ENCODE measurements at places on chromosomes 1 and 21.

GRCh38 chr1:203477748-203478147, 2.1 kb downstream of the PRELP start:
- no peak for DNase-seq

DNA sequence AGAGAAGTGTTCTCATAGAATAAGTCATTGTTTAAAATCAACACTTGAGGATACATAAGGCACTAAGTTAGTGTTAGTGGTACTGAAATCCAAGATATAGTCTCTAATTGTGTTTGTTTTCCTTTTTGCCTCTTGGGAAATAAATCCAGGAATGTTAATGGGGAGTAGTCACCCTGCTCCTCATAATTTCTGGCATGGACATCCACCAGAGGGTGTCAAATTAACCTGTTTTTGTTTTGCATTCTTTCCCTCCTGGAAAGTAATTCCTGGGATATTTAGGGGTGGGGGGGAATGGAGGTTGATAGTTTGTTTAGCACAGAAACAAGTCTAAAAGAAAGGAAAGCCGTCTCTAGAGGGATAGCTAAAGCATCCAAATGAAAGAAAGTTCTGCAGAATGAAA, 87.8 kb upstream of the MAP1LC3C start:
- DNase-seq = no peak

- DNase-seq = peak; percentile 13
These were observed 15.6 kb upstream of the ECE1 start for GRCh38 chr1:21305900-21306189.

DNA sequence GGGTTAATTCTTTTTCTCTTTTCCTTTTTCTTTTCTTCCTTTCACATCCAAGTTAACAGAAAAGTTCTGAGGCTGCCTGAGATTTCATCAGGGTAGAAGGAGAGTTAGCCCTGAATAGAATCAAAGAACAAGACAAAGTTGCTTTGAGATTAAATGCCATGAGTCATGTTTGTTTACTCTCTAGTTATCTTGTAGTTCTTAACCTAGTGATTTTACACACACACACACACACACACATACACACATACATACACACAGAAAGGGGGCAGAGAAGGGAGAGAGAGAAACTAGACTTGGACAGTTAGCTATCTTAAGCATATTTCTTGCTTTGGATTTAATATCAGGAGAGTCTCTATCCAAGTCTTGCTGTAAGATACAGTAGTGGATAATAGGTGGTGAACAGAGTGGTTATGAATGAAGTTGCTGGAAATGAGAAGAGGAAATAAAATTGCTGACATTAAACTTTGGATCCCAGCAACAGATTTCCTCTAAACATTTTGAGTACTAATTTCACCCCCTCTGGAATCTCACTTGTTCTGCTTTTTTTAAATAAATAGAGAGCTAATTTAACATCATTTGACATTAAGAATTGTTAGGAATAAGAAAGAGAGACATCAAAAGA, 19.9 kb downstream of the PLA2G4A start:
- no peak for DNase-seq

DNA sequence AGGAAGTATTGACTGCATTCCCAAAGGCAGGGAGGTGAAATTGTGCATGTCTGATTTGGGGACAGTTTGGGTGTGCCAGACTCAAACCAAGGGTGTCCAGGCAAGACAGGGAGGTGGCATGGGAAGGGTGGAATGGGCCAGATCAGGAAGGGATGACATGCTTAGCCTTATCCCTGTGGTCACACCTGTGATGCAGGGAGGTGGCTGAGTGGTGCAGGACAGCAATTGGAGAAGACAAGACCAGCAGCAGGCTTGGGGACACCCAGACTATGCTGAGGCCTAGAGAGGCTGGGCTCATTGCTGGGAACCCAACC, 4.0 kb downstream of the FOXO6 start:
- DNase-seq = no peak

DNA sequence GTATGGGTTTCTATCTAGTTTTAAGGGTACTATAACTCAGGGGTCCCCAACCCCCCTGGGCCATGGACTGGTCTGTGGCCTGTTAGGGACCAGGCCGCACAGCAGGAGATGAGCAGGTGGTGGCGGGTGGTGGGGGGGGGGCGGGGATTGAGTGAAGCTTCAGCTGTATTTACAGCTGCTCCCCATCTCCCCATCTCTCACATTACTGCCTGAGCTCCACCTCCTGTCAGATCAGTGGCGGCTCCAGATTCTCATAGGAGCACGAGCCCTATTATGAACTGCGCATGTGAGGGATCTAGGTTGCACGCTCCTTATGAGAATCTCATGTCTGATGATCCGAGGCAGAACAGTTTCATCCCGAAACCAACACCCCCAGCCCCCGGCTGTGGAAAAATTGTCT, 95.1 kb upstream of the SLC45A1 start:
- peak; percentile 84 for DNase-seq

GRCh38 chr1:93740157-93740556, 58.5 kb upstream of the BCAR3 start:
- no peak for DNase-seq

DNA sequence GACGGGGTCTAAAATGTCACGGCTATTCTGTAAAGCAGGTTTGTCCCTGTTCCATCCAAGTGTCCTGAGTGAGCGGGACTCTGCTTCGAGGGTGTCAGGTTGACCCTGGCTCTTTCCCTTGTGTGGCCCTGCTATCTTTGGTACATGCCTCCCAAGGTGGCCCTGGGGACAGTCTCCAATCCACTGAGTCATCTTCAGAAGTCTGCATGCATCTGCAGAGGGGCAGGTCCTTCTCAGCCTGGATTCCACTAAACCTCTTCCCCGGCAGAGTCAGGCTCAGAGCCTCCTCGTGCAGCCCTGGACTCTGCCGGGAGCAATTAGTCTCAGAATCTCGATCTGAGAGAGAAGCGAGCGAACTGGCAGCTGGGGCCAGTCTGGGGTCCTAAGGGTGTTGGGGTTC, 50.1 kb upstream of the KCNJ15 start:
- no peak for DNase-seq

GRCh38 chr1:202821467-202821866, 10.7 kb downstream of the PCAT6 start:
- DNase-seq = no peak

- DNase-seq = no peak
These were observed 71.3 kb downstream of the PLPP3 start for GRCh38 chr1:56507925-56508522.

DNA sequence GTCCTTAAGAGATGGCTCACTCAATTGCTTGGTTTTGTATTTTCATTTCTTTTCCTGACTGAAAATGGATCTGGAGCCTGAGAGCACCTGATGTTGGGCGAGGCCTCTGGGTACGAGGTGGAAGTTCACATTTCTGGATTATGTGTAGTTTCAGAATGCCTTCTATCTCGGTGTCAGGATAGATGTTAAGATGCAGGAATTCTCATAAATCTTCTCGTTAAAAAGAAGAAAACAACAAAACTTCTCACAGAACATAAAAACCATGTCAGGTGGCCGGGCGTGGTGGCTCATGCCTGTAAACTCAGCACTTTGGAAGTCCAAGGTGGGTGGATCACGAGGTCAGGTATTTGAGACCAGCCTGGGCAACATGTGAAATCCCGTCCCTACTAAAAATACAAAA, 101.8 kb downstream of the RHOU start:
- DNase-seq = no peak

- no peak for DNase-seq
These were observed at the start of gene GJA5 for GRCh38 chr1:147760481-147761260. TSS of gene GJA5 (minus strand) at chr1:147760602. CDS start at chr1:147759238, 1,364 bp downstream.

DNA sequence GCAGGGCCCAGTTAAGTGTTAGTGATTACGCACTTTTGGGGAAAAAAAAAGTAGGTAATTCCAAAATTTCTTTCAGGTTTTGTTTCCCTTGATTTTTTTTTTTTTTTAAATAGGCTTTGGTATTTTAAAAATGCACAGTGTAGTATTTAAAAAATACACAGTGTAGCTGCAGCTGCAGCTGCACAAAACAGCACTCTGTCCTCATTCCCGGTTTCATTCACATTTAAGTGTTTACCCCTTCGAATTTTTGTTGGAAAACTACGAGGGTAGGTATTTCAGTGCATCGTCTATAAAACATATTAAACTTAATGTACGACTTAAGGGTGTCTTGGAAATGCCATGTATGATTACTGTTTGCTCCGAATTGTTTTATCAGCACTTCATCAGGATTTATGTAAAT, 3.4 kb downstream of the NEK7 start:
- no peak for DNase-seq

DNA sequence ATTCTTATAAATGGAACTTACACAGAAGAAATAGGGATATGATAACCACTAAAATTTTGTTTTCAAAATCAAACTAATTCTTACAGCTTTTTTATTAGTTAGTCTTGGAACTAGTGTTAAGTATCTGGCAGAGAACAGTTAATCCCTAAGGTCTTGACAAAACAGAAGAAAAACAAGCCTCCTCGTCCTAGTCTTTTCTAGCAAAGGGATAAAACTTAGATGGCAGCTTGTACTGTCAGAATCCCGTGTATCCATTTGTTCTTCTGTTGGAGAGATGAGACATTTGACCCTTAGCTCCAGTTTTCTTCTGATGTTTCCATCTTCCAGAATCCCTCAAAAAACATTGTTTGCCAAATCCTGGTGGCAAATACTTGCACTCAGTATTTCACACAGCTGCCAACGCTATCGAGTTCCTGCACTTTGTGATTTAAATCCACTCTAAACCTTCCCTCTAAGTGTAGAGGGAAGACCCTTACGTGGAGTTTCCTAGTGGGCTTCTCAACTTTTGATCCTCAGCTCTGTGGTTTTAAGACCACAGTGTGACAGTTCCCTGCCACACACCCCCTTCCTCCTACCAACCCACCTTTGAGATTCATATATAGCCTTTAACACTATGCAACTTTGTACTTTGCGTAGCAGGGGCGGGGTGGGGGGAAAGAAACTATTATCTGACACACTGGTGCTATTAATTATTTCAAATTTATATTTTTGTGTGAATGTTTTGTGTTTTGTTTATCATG, 42.3 kb upstream of the LAMC2 start:
- no peak for DNase-seq

DNA sequence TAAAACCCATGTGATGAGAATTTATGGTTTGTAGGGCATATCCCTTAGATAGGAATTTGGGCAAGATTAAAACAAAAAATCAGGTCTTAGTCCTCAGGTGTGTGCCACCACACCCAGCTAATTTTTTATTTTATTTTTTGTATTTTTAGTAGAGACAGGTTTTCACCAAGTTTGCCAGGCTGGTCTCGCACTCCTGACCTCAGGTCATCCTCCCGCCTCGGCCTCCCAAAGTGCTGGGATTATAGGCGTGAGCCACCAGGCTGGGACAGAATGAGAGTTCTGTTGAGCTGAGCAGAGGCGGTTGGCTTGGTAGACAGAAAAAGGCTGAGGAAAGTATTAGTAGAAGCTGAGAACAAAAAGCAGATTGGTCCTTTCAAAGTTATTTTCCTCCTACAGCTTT, 43.8 kb upstream of the EDARADD start:
- DNase-seq = no peak

DNA sequence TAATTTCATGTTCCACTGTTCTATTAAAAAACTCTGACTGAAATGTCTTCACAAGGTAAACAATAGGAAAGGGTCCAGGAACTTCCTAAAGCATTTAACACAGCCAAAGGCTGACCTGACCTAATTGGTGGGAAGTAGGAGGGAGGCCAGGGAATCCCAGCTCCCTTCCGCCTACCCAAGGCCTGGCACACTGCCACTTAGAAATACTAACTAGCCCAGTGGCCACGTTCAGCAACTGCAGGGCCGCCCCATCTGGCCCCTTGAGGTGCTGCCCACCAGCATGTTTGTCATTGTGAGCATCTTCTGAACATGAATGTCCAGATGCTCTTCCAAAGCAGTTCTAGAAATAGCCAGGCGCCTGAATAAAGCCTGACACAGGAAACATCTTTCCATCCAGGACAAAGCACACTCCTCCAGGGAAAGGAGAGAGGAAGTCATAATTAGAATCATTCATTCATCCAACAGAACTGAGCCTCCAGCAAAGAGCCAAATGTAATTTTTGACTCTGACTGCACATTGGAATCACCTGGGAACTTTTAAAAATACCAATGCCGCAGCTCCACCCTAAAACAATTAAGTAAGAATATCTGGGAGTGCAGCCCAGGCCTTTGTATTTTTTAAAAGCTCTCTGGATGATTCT, 44.6 kb upstream of the BCL9 start:
- DNase-seq = no peak

DNA sequence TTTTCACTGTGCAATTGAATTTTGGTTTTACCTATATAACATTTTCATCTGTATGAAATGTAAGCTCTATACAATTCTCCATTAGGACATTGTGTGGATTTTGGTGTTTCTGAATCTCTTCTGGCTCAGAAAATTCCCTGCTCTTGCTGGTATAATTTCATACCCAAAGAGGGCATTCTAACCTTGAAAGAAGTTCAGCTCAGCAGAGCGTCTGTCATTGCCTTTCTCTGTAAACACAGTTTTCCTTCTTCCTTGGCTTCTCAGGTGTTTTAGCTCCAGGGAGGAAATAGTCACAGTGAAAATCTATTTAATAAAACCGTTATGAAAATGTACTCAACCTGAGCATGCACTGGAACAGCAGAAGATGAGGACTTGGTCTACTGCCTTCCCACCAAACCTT, 16.0 kb downstream of the DISC1 start:
- DNase-seq = peak; percentile 8

DNA sequence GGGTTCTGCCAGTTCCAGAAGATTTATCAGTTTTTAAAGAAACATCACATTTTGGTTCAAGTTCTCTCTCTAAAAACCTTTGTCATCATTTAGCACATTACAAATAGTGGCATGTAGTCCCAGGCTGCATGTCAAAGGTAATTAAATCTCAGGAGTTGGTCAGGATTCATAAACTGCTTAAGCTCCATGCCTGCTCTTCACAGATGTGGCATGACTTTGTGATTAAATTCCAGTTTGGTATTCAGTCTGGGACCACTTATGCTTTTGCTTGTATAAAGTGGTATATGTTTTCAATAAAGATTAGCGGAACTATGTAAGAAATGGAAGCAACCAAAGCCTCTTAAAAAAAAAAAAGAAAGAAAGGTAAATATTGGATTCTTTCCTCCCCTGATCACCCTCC, 408.0 kb downstream of the DISC1 start:
- no peak for DNase-seq

DNA sequence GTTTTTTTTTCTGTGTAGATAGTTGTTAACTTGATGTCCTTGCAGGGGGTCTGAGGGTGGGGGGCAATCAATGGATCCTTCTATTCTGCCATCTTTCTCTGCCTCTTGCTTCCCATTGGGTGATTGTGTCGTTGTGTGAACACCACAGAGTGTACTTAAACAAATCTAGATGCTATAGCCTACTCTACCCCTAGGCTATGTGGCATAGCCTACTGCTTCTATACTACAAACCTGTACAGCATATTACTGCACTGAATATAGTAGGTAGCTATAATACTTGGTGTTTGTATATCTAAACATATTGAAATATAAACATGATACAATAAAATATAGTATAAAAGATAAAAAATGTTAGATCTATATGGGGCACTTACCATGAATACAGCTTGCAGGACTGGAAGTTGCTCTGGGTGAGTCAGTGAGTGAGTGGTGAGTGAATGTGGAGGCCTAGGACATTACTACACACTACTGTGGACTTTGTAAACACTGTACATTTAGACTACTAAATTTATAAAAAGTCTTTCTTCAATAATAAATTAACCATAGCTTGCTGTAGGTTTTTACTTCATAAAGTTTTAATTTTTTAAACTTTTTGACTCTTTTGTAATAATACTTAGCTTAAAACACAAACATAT, 105.4 kb downstream of the CENPF start:
- no peak for DNase-seq

- DNase-seq = no peak
These were observed 9.5 kb downstream of the ATP1B1 start for GRCh38 chr1:169115891-169116585.

- no peak for DNase-seq
These were observed 24.4 kb upstream of the CEP350 start for GRCh38 chr1:179929955-179930798.

GRCh38 chr1:119917304-119918055, 21.2 kb upstream of the ADAM30 start:
- DNase-seq = peak; percentile 5
